Dorsolateral prefrontal cortex (tissue), 122 donors: ENCODE measurements at places on chromosomes 13 and 19.

DNA sequence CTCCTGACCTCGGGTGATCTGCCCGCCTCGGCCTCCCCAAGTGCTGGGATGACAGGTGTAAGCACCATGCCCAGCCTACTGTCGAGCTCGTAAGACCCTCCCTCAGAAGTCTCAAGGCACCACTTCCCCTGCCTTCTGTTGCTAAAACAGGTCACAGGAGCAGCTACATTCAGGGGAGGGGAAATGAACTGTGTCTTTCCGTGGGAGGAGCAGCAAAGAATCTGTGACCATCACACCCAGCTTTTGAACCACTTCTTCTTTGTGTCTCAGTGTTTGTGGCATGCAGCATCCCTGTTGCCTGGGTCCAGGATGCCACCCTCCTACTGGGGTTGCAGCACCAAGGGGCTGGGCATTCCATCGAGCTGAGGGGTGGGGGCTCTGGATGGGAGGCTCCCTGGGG is 7.7 kb upstream of the CSNK1G2 start:
- no peak for DNase-seq

DNA sequence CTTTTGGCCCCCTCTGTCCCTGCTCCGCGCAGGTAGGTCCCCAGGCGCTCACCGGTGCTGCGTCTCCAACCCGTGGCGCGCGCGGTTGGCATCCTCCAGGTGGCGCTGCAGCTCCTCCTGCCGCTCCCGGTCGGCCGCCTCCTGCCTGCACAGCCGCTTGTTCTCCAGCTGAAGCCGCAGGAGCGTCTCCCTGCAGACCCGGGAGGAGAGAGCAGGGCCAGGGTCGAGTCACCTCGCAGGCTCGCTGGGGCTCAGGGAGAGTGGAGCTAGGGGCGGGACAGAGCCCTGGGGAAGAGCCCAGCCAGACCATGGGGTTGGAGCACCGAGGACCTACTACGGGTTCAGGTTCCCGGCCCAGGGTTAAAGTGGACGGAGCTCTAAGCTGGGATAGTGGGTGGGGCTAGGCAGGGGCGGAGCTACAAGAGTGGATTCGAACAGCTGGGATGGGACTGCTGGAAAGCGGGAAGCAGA is 9.3 kb downstream of the HOOK2 start:
- peak; percentile 84 for DNase-seq

GRCh38 chr13:71244161-71244560 is 622.8 kb downstream of the DACH1 start:
- no peak for DNase-seq

DNA sequence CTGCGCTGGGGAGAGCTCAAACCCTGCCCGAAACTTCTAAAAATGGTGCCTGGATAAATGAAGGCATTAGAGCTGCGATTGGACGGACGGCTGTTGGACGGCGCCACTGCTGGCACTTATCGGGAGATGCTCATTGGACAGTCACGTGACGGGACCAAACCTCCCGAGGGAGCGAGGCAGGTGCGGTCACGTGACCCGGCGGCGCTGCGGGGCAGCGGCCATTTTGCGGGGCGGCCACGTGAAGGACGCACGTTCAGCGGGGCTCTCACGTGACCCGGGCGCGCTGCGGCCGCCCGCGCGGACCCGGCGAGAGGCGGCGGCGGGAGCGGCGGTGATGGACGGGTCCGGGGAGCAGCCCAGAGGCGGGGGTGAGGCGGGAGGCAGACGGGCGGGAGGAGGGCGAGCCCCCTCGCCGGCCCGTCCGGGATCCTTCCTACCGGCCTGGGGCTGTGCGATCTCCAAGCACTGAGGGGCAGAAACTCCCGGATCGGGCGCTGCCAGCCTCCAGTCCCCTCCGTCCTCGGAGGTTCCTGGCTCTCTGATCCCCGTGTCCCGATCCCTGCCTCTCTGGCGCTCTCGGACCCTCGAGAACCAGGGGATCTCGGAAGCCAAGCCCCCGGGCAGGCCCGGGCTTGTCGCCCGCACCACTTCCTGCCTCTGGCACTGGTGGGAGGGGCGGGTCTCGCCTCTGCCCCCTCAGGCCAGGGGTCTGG is at the start of gene BAX:
BAX (plus strand) TSS at position 281 of the 713 bp plus-strand sequence; CDS start at position 335, 54 bp downstream.
- peak; percentile 97 for DNase-seq

GRCh38 chr19:38561658-38562057 is 56.1 kb downstream of the MAP4K1 start:
- no peak for DNase-seq

DNA sequence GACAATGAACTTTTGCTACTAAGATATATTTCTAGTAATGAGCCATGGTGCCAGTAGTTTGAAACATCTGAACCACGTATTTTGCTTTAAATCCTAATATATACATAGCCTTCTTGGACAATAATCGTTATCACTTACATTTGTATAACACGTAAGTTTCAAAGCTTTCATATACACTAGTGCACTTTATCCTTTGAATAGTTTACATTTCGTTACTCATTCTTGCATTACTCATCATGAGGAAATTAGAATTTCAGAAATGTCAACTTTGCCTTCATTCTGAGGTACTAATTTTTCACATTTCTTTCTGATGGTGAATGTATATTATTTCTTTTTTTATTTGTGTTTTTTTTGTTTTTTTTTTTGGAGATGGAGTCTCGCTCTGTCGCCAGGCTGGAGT is 5.8 kb downstream of the KBTBD7 start:
- DNase-seq, result no peak

DNA sequence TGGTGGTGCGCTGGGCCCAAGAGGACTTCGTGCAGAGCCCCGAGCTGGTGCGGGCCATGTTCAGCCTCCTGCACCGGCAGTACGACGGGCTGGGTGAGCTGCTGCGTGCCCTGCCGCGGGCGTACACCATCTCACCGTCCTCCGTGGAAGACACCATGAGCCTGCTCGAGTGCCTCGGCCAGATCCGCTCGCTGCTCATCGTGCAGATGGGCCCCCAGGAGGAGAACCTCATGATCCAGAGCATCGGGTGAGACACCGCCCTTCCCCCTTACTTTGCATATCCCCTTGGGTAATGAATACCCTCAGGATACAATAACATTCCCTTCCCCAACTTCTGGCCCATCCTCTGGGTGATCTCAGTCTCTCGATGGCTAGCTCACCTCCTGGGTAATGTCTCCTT is 60.9 kb downstream of the RYR1 start:
- no peak for DNase-seq

DNA sequence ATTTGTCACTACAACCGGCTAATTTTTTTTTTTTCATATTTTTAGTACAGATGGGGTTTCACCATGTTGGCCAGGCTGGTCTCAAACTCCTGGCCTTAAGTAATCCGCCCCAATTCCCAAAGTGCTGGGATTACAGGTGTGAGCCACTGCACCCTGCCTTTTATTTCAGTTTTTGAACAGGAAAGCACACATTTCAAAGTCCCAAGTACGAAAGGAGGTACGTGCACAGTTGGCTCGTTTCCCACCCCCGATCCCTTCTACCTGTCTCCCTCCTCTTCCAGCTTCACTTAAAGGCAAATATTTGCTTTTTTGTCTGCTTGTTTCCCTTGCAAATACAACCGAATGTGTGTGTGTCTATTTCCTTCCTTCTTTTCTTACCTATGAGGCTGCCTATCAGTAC is 30.5 kb downstream of the ZIC5 start:
- no peak for DNase-seq

GRCh38 chr19:46042252-46042883 is 1.6 kb upstream of the IGFL4 start:
- no peak for DNase-seq
